NCI-H146 (cell line): ENCODE measurements at places on chromosomes 12 and 14.
A peak's percentile ranks its signal among the peaks of the same experiment; 100 is the strongest.

DNA sequence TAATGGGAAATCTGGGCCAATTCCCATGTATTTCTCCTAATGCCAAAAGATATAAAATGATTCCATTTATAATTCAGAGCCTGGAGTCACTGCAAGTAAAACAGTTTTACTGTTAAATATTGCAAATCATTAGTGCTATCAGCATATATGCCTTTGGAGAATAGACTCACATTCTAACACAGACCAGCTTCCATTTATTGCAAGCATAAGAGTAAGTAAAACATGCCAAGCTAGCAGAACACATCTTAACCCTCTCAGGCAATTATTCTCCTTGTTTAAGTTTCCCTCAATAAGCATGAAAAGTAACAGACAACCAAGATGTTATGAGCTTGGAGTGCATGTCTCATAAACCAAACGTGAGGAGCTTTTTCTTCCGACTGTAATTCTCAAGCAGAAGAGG lies 173.9 kb upstream of the GRIP1 start:
- no peak for DNase-seq

DNA sequence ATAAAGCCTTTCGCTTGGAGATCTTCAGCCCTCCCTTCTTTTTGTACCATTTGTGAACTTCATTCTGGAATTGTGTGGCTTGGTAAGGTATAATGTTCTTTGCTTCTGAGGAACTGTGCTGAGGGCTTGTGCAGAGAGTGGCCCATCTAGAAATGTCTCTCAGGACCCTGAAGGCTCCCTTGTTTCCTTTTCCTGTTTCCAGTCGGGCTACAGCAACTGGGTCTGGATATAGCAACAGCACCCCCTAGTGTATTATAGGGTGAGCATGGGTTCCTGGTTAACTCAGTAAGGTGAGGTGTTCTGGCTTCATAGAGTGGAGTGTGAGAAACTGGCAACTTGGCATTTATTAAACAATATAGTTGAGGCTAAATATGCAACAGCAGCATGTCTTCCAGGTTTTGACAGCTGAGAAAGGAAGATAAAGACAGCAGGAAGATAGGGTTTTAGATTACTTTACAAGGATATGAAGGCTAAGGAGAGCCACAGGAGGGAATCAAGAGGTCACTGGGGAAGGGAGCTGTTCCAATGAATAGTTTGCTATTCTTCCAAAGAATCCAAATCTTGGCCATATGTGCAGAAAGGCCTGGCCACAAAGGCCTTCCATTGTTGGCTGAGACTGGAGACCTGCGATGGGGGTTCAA lies 49.1 kb upstream of the RNU6-8 start:
- DNase-seq, result peak; percentile 64

- no peak for DNase-seq
Observed at GRCh38 chr14:20976291-20976690, 13.5 kb upstream of the METTL17 start.

- peak; percentile 79 for DNase-seq
Observed at GRCh38 chr14:101120641-101121507, 217.4 kb upstream of the RTL1 start.

GRCh38 chr12:15979096-15980092 lies 68.3 kb downstream of the DERA start:
- DNase-seq, result no peak

- DNase-seq, result peak; percentile 100
Observed at GRCh38 chr12:16531621-16532020, 74.3 kb downstream of the LMO3 start.

DNA sequence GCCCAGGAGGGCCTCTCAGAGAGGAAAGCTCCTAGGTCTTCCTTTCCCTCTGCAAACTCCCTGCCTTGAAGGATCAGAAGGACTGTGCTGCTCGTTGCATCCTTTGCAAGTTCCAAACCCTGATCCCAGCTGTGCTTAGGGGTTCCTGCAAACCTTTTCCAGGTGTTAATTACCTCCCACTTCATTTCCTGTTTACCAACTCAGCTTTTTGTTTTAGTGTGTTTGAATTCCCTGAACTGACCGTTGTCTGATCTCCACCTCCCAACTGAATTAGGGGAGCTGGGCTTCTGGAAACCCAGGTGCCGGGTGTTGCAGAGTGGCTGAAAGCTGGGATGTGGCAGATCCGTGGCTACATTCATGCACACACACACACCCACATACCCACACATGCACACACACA lies 20.6 kb upstream of the BDKRB1 start:
- no peak for DNase-seq

DNA sequence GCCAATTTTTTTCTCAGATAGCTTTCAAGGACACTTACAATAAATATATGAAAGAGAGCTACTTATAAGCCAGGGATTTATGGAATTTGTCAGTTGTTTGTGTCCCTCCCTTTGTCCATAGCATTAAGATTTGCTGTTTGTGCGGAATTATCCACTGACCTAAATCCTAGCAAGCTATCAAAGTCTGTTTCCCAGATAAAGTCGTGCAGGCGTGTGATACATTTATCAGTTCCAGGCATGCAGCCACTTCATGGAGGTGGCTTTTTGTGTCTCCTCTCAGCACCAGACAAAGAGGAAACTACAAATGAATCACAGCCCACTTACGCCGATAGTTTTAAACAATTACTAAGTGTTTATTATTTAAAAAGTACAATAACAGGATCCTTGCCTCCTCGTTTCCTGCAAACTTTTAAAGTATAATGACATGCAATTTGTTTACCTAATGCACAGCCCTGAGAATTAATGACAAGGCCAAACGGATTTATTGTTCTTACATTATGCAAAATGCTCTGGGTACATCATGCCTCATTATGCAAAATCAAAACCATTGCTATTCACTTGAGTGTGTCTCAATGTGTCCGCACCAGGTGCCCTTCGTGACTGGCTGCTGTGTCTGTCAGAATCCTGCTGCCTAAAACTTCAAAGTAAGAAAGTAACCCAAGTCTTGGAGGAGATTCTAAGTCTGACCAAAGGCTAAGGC lies 423.2 kb downstream of the GLT1D1 start:
- DNase-seq, result no peak

DNA sequence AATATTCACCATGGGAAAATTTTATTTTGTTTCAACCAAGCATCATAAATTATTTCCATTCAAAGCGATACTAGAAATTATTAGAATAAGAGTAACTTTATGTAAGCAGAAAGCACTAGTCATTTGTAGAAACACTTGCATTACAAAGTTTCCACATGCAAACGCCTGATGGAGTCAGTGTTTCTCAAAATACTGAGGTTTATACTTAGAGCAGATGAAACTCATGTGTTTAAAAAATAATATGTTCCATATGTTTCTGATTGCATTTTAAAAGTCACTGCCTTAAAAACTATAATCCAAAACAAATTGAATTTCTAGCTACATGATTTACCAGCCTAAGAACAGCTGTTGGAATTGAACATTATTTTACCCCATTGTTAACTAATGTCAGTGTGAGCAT lies 1246.4 kb downstream of the SLC16A7 start:
- no peak for DNase-seq

DNA sequence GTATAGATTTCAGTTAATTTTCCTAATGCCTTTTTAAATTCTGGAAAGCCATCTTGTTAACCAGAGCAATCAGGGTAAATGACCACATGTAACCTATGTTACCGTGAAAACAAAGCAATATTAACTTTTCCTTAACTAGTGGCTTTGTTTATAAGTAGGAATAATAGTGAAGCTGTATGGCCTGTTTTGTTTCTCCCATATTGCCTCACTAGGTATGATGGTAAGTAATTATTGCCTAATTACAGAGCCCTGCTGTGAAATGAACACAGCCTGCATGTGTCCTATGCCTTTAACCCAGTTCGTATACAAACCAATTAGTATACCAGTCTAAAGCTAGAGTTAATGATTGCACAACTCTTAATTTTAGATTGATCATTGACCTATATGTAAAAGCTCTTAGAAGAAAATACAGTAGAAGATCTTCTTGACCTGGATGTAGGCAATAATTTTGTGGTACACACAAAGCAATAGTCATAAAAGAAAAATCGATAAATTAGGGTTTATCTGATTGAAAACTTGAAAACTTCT lies 249.9 kb downstream of the CCDC91 start:
- peak; percentile 35 for DNase-seq

- DNase-seq, result no peak
Observed at GRCh38 chr14:66881596-66881995, 307.6 kb upstream of the GARIN2 start.

DNA sequence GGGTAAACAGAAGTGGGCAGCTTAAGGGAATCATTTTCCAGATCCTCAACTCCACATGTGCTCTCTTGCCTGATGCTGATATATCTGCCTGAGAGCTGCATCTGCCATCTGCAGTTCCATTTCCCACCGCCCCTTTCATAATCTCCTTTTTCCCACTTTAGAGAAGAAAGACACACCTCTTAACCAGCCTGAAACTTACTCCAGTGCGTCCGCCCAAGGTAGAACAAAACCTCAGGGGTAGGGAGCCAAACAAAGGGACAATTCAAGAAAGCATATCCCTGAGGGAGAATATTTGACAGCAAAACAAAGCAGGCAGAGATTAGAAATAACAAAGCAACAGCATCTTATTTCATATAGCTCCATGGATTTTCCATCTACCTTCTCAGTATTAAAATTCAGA lies 4.3 kb downstream of the MDM1 start:
- DNase-seq, result no peak

GRCh38 chr12:27164330-27165040 lies 79.6 kb upstream of the STK38L start:
- no peak for DNase-seq

DNA sequence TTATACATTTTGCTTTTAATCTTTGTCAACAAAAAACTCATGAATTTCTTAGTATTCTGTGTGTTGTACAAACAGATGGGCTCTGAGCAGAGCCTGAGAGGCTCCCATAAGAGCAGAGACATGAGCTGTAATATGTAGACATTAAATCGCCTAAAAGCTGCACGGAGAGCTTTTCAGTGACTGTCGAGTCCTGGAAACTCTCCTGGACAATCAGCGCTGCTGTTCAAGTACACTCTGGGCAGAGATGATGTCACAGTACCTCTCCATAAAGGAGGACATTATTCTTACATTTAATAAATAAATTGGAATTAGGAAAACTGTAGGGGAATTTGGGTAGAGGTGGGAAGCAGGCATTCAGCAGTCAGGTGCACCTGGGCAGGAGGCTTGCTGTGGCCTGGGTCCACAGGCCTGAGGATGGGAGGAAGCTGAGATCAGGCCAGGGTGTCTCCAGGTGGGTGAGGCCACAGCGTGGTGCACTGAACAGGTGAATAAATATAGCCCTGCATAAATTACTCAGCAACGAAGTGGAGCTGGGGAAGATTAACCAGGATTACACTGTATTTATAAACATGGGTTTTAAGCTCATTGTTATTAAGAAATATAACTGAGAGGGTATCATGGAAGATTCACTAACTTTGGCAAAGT lies 13.3 kb upstream of the TCL1A start:
- peak; percentile 87 for DNase-seq

DNA sequence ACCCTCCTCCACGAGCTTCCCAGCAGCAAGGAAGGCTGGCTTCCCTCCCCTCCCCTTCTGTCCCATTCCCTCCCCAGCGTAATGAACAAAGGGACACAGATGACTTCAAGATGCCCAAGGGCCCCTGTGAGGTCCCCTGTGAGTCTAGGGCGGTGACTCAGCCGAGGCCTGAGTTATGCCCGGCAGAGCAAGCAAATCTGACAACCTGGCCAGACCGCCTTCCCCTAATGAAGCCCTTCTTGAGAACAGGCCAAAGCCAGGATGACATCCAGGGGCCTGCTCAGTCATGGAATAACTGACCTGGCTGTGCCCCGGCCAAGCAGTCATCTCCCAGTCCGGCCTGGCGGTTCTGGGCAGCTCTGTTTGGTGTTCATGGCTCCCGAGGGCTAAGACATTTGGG lies 89.2 kb downstream of the DICER1 start:
- DNase-seq, result no peak

GRCh38 chr12:31390991-31391390 lies 65.0 kb upstream of the SINHCAF start:
- DNase-seq, result peak; percentile 7

DNA sequence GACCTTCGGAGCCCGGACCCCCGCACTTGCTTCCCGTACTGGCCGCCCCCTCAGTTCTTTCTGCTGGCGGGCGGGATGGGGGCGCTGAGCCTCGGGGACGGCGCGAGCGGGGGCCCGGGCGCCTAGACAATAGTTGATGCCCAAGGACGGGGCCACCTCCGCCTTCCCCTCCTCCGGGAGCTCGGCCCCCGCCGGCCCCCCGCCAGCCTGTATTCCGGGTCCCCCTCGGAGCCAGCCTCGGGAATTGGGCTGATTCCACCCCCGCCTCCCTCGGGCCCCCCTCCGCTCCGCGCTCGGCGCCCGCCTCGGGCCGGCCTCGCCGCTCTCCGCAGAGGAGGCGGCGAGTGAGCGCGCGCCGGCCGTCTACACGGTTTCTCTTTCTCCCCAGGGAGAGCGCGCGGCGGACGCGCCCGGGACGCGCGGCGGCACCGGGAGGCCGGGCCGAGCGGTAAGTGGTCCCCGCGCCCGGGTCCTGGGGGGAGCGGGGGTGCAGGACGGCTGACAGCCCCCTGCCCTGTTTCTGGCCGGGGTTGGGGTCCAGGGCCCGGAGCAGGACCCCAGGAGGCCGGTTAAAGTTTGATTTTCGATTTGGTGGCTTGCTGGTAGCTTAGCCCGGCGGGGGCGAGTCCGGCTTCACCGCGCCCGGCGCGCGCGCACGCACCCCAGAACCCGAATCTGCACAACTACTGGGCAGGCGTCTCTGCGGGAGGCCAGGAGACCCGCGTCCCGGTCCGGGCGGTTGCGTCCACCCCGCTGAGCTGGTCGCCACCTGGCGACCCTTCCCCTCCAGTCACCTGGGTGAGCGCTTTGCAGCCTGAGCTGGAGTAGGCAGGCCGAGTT lies 413.7 kb downstream of the PCNX1 start:
- peak; percentile 53 for DNase-seq

- DNase-seq, result no peak
Observed at GRCh38 chr12:32777159-32777558, 21.5 kb upstream of the YARS2 start.

DNA sequence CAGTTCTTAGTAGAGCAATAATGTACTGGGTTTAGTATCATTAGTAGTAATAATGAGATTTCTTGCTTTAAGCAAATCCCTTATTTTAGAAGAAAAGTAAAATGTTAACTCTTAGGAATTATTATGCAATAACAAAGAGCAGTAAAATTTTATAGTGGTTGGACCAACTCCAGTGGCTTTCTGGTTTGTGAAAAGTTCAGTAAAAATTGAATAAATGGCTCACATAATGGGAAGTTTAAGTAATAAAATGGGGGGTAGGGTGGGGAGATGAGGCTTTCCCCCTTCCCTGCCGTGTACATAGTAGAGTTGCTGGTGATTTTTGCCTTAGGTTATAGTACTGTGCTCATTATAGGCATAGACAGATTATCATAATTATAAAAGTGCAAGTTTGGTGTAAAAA lies 250.5 kb upstream of the ATP2B1 start:
- no peak for DNase-seq

GRCh38 chr12:115129727-115130126 lies 445.8 kb upstream of the TBX3 start:
- no peak for DNase-seq

- DNase-seq, result no peak
Observed at GRCh38 chr12:69779928-69780327, 41.3 kb downstream of the RAB3IP start.

DNA sequence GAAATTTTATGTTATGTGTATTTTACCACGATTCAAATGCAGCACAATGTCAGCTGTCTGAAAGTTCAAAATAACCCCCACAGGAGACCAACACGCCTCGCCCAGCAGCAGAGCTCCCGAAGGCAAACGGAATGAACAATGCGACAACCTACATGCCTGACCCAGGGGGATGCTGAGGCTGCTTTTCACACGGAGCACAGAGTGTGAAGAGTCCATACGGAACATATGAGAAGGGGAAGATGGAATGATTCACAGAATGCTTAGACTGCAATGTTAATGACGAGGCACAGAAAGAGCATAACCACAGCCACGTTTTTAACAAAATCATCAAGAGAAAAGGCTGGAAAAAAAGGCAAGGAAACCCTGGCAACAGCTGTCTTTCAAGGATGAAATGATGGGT lies 22.6 kb downstream of the ZFYVE21 start:
- DNase-seq, result no peak
